Stimulated activated naive CD8-positive, alpha-beta T cell treated with anti-CD3 and anti-CD28 coated beads, Interleukin-15, Interleukin-2, amounts not matched to agents 100 U/mL and 50 U/mL, for 24 hours (primary cell): ENCODE measurements at places on chromosomes 2 and 18.
A peak's percentile ranks its signal among the peaks of the same experiment; 100 is the strongest.

DNA sequence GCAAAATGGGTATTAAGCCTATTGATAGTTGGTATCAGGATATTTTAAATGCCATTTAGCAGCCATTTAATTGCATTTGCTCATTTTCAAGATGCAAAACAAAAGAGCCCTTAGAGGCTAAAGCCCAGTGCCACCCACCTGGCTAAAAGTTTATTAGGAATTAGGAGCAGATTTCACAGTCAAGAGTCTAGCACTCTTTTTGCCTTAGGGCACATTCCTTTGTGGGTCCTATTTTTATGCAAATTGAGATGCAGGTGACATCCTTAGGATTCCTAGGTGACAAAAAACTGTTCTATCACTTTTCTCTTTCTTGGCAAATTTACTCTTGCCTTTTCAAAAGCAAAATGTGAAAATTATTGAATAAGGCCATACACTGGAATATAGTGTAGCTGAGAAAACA, 42.0 kb downstream of the CTNNA2 start:
- no peak for DNase-seq

DNA sequence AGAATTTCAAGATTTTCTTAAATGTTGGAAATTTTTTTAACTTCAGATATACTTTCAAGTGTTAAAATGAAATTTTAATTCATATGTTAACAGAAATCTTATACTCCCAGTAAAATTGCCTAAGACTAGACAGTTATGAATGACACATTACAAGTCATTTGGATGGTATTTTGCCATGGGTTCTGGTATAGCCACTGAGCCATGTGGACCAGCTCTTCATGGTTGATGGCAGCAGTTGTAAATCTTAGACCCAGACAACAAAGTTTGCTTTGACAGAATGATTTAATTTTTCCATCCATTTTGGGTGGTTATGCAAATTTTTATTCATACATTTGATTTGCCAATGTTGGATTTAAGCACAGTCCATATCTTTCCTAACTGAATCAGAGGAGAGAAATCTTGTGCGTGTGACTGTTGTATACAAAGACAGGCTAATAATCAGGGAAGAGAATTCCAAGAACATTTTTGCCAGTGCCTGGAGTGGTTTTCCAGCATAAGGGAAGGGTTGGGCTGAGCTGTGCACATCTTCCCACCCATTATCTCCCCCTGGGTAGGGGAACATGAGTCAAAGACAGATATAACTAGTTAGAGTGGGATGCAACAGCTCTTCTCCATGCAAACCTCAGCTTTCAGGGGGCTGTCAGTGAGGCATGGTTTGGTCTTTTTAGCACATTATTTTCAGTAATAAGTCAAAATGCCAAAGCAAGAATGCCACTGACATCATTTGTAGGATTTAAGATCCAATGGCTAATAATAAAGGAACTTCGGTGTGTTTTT, 28.1 kb upstream of the INPP4A start:
- no peak for DNase-seq

DNA sequence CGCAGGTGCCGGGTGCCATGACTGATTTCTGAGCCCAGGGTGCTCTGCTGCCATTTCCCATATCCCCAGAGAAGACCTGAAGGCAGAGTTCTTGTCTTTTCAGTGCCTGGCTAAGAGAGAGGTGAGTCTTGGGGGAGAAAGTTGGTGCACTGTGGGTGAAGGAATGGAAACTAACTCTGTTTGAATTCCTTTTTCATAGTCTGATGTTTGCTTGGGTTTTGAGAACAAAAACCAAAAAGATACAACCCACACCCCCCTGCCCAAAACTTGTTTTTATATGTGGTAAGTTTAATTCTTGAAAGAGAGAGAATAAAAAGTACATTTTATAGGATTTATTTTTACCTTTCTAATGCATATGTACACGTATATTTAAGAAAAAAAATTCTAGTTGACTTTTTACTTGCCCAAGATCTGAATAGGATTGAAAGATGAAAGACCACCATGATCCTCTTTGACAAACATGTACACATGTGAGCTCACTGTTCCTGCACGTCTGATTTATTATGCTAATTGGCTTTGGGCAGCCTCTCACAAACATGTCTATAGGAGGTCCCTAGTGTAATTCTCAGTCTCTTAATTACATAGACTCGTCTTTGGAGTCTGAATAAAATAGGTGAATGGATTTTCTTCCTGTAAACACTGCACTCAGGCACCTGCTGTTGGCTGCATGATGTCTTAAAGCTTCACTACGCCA, 46.3 kb downstream of the ARL4C start:
- no peak for DNase-seq

DNA sequence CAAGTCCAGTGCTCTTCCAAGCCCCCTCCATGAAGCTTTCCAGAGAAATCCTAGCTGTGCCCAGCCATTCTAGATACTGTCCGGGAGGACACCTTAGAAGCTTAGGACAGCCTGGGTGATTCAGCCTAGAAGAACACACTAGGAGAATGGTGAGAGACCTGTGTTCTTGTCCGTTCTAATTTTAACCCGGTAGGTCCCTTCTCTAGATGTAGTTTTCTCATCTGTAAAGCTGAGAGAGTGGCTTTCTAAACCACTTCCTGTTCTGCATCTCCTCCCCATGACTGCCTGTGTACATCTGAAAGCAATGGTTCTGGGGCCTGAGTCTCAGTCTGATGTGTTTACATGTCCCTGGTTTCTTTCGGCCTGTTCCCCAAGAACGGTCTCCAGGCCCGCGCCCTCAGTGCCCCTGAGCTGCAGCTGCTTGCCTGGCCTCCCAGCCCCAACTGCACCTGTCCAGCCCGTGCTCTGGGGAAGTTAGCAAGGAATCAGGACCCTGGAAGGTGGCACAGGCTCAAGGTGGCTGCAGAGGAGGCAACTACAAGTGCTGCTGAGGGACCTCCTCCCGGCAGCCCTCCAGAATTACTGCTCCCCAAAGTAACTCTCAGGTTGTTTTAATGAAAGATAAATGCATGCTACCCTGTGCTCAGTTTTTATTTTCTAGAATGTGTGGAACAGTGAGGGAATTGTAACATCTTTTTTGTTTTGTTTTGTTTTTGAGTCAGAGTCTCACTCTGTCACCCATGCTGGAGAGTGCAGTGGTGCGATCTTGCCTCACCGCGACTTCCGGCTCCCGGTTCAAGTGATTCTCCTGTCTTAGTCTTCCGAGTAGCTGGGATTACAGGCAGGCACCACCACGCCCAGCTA, 105.9 kb downstream of the LBH start:
- DNase-seq: peak; percentile 54

DNA sequence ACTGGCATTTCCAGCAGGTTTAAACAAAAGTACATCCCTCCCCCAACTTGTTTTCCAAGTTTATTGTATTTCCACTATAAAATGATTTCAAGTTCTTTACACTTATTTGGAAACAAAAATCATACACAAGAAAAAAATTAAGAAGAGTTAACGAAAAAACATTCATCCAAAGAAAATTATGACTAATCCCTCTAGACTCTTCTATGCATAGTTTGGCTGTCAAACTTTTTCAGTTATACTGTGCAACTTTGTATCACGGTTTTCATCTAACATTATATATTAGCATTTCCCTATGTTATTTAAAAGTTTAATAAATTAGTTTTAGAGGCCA, 627 bp downstream of the WDCP start:
- no peak for DNase-seq

DNA sequence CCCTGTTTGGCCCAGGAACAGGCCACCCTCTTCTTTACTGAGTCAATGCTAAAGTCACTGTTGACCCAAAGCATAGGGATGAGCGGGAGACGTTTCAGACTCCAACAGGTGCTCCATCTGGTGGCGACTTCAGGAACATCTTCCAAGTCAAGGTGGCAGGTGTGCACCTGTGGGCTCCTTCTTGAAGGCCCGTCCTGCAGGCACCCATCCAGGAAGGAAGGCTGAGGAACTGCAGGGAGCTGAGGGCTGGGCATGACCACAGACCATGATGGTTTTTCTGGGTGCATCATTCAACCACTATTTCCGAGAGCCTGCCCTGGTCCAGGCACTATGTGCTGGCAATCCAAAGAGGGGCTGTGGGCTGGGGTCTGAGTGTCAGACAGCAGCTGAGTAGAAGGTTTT, 142.8 kb downstream of the NDUFA10 start:
- DNase-seq: peak; percentile 64
